ENCODE measurements at places on chromosomes 12 and 14. TPM values are rescaled to one million over a fixed set of nuclear protein-coding genes. Genes with fewer than 3 reads are reported as not detected.

GRCh38 chr12:1282670-1283315 lies 291.8 kb downstream of the ERC1 start:
- peak overlapping the region; percentile 71 for H3K27ac ChIP-seq
- no peaks in the 10 kb centered on the region for H3K27me3 ChIP-seq
- DNase-seq: no peak
- no peak overlapping the region for H3K4me3 ChIP-seq

- peaks cover 33% of the 10 kb centered on the region for H3K36me3 ChIP-seq
- no peak overlapping the region for H3K27ac ChIP-seq
- H3K27me3 ChIP-seq: no peaks in the 10 kb centered on the region
These were observed 40.9 kb downstream of the TRIP11 start for GRCh38 chr14:91998667-91999570.

DNA sequence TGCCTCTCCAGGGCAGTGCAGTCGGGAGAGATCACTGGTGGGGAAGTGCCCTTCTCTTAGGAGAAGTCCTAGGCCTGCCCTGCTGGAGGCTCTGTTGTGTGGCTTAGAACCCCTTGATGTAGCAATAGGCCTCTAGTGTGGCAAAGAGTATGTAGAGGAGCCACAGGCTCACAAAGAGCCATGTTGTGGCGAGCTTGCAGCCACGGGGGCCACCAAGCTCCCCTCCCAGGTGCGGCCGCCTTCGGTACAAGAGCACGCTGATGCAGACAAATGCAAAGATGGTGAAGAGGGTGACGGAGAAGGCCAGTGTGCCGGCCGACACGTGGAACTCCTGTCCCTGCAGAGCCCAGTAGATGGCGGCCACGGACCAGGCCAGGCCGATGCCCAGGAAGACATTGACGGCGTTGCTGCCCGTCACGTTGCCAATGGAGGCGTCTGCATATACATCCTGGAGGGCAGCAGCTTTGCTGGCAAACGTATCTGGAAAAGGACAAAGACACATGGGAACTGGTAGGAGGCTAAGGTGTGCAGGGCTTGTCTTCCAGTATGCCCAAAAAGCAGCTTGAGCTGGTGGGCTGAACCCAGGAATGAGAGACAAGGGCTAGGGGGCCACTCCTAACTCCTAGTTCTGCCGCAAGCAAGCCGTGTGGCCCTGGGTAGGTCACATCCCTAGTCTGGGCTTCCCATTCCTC lies 142.8 kb downstream of the SLC8A3 start:
- H3K27me3 ChIP-seq: peaks cover 6% of the 10 kb centered on the region
- no peak for DNase-seq
- H3K36me3 ChIP-seq: no peaks in the 10 kb centered on the region
- no peaks in the 10 kb centered on the region for H3K4me1 ChIP-seq
- no peak overlapping the region for H3K27ac ChIP-seq

GRCh38 chr12:110039085-110039807 lies 9.1 kb downstream of the C12orf76 start:
- H3K27me3 ChIP-seq: no peaks in the 10 kb centered on the region
- H3K4me1 ChIP-seq: peaks cover 25% of the 10 kb centered on the region
- peak overlapping the region; percentile 88 for H3K27ac ChIP-seq
- no peak overlapping the region for H3K4me3 ChIP-seq
- peaks cover 35% of the 10 kb centered on the region for H3K36me3 ChIP-seq

DNA sequence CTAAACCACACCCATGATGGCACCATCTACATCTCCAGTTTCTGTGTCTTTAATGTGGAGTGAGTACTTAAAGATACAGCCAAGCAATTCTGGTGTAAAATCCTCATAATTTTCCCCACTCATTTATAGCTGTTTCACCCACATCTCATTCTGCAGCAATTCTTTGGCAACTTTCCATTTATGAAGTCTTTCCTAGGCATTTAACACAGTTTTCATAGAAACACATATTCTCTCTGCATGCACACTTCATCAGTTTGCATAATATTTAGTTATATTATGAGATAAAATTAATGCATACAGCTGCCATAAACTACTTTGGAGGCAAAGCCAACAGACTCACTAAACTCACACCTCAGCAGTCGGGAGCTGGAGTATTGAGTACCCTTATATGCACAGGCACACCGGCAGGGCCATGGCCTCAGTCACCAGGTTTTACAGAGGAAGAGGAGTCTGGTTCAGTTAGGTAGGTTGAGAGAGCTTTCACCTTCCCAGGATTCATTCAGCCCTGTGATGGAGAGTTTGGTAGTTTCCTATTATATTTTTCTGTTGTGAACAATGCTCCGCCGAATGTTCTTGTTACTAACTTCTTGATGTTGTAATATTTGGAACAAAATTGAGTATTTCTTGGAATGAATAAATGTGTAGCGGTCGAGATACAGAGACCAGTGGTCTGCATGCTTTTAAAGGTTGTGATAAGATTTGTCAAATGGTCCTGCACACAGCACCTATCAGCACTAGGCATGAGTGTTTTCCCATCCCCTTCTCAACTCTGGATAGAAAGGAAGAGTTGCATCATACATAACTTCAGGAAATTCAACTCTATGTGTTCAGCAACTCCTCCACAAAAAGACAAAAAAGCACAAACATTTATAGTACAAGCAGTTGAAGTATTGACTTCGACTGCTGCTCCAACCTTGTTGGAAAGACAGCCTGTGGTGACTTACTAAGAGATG lies 123.5 kb downstream of the TTC8 start:
- H3K4me1 ChIP-seq: no peaks in the 10 kb centered on the region
- H3K4me3 ChIP-seq: no peak overlapping the region
- no peaks in the 10 kb centered on the region for H3K36me3 ChIP-seq
- no peak overlapping the region for H3K27ac ChIP-seq

- peaks cover 11% of the 10 kb centered on the region for H3K36me3 ChIP-seq
- H3K4me3 ChIP-seq: no peak overlapping the region
- no peaks in the 10 kb centered on the region for H3K27me3 ChIP-seq
- H3K27ac ChIP-seq: no peak overlapping the region
- H3K4me1 ChIP-seq: peaks cover 61% of the 10 kb centered on the region
These were observed 114.0 kb downstream of the BEGAIN start for GRCh38 chr14:100473249-100473648.

DNA sequence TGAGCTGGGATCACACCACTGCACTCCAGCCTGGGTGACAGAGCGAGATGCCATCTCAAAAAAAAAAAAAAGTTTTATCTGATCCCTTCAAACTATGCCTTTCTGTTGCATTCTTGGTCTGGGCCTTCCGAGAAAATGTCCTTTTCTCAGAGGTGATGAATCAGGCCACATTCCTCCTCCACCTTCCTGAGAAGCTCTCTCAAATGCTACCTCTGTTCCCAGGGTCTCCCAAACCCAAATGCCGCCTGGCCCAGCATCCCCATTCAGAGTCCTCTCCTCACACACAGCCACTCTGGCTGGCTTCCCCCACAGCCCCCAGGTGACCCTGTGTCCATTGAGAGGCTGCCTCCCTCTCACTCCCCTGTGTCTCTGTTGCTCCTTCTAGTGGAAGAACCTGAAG lies 19.7 kb upstream of the TMED10 start:
- H3K36me3 ChIP-seq: no peaks in the 10 kb centered on the region
- H3K4me1 ChIP-seq: peaks cover 7% of the 10 kb centered on the region
- no peaks in the 10 kb centered on the region for H3K27me3 ChIP-seq
- DNase-seq: no peak
- no peak overlapping the region for H3K4me3 ChIP-seq

- no peaks in the 10 kb centered on the region for H3K36me3 ChIP-seq
- no peak overlapping the region for H3K27ac ChIP-seq
- no peaks in the 10 kb centered on the region for H3K4me1 ChIP-seq
- H3K4me3 ChIP-seq: no peak overlapping the region
- peaks cover 3% of the 10 kb centered on the region for H3K27me3 ChIP-seq
These were observed 497.6 kb downstream of the APAF1 start for GRCh38 chr12:99142651-99143050.

The CDCA3 gene
- 8.0 TPM for total RNA-seq

DNA sequence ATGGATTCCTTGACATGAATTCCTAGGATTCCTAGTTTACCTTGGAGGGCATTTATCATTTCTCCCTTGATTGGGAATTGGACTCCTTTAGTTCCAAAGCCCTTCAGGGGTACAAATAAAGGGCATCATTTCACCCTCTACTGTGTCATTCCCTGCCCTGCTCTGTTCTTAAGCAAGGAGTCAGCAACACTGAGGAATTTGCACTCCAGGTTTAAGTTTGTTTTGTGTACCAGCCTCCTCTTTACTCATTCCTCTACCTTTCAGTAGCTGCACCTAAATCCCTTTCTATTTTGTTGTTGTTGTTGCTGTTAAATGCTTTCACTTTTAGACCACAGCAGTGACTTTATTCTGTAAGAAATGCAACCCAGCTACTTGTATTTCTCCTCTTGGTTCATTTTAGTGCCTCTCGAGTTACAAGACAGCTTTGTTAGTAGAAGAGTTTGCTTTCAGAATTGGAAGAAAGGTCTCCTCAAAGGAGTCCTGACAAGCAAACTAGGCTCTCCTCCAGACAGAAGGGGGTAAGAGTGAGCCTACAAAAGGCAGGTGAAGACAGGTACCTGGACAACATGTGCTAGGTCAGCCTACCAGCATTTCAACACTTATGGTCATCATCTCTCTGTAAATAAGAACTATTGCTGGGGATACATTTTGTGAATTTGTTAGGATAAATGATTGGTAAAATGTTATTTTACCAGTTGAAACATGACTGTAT lies 90.0 kb downstream of the RMST start:
- H3K4me1 ChIP-seq: no peaks in the 10 kb centered on the region
- no peaks in the 10 kb centered on the region for H3K36me3 ChIP-seq
- DNase-seq: no peak

The KRT83 gene
- not detected for total RNA-seq

The SLC8A3 gene
- not detected for total RNA-seq

The LRRIQ1 gene
- not detected for total RNA-seq

GRCh38 chr14:57898837-57899572 lies 33.1 kb upstream of the SLC35F4 start:
- no peaks in the 10 kb centered on the region for H3K36me3 ChIP-seq
- no peak for DNase-seq
- no peak overlapping the region for H3K27ac ChIP-seq
- peaks cover 2% of the 10 kb centered on the region for H3K27me3 ChIP-seq
- no peak overlapping the region for H3K4me3 ChIP-seq

- peaks cover 2% of the 10 kb centered on the region for H3K36me3 ChIP-seq
- H3K4me1 ChIP-seq: peaks cover 2% of the 10 kb centered on the region
- no peak overlapping the region for H3K27ac ChIP-seq
- H3K27me3 ChIP-seq: no peaks in the 10 kb centered on the region
These were observed 65.3 kb downstream of the IFT43 start for GRCh38 chr14:76050797-76051392.

The CLEC6A gene
- total RNA-seq: not detected

- H3K27ac ChIP-seq: no peak overlapping the region
- no peak for DNase-seq
- no peak overlapping the region for H3K4me3 ChIP-seq
- peaks cover 10% of the 10 kb centered on the region for H3K27me3 ChIP-seq
- no peaks in the 10 kb centered on the region for H3K36me3 ChIP-seq
These were observed 578.0 kb upstream of the MGAT4C start for GRCh38 chr12:86834217-86834616.

The STAC3 gene
- 1.8 TPM for total RNA-seq

- no peaks in the 10 kb centered on the region for H3K4me1 ChIP-seq
- H3K27me3 ChIP-seq: peaks cover 4% of the 10 kb centered on the region
- no peak overlapping the region for H3K27ac ChIP-seq
- no peak for DNase-seq
These were observed 39.2 kb upstream of the DYRK2 start for GRCh38 chr12:67609226-67609870.

DNA sequence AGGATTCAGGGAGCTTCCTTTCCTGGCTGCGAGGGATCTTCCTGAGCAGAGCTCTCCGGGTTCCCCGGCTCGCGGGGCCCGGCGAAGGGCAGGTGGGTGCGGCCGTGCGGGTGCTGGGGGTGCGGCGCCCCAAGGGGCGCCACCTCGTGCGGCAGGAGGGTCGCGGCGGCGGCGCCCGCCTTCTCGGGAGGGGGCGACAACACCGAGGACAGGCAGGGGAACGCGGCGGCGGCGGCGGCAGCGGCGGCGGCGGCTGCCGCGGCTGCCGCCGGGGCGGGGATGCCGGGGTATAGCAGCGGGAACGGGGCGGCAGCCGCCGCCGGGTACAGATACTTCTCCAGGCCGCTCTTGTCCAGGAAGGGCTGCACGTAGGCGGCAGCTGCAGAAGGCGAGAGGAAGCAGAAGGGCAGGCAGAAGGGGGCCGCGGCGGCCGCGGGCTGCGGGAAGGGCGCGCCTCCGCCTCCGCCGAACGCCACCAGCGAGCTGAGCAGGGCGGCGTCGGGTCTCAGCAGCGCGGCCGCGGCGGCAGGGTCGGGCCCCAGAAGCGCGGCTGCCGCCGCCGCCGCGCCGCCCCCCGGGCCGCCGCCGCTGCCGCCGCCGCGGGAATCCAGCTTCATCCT lies 2.7 kb downstream of the BHLHE41 start:
- H3K4me3 ChIP-seq: peak overlapping the region; percentile 69
- peaks cover 28% of the 10 kb centered on the region for H3K27me3 ChIP-seq
- H3K36me3 ChIP-seq: no peaks in the 10 kb centered on the region
- H3K27ac ChIP-seq: no peak overlapping the region

DNA sequence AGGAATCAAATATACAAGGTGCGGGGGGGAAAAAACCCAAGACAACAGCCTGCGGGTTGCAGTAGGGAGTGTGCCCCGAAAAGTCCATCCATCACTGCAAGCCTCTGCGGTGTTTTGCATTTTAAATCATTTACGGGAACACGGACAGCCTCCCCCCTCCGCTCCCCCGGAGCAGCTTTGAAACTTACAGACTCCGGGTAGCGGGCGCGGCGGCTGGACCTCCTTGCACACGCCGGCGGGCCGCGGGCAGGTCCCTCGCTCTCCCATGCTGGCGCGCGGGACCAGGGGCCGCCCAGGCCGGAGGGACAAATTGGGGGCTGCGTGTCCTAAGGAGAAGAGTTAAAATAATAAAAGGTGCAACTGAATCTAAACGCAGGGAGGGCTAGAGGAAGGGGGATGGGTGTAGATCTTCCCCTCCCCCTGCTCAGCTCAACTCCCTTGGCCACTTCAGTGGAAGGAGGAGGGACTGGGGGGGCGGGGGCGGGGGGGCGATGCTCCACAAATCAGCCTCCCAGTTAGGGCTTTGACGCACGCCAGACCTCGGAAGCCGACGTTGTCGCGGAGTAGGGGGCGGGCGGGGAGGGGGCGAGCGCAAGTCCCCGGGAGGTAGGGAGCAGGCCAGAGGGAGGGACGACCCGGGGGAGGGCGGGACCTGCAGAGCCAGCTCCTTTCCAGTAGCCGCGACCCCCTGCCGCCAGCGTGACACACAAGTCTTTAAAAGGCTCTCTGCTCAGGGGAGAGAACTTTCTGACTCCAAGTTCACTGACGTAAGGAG lies at the start of gene KCNJ8:
KCNJ8 (minus strand) TSS at position 349 of the 775 bp plus-strand sequence. CDS start 1,090 bp downstream, outside the sequence.
- H3K36me3 ChIP-seq: no peaks in the 10 kb centered on the region
- DNase-seq: no peak
- H3K27ac ChIP-seq: no peak within 1 kb of the TSS
- H3K27me3 ChIP-seq: peaks cover 63% of the 10 kb centered on the region

GRCh38 chr14:75771595-75771994 lies 110.5 kb downstream of the TTLL5 start:
- no peak for DNase-seq
- no peaks in the 10 kb centered on the region for H3K27me3 ChIP-seq

The MIP gene
- total RNA-seq: not detected

Data from osteocyte (in vitro differentiated cells).